ENCODE measurements at places on chromosomes 1 and 21.
A peak's percentile ranks its signal among the peaks of the same experiment; 100 is the strongest.

DNA sequence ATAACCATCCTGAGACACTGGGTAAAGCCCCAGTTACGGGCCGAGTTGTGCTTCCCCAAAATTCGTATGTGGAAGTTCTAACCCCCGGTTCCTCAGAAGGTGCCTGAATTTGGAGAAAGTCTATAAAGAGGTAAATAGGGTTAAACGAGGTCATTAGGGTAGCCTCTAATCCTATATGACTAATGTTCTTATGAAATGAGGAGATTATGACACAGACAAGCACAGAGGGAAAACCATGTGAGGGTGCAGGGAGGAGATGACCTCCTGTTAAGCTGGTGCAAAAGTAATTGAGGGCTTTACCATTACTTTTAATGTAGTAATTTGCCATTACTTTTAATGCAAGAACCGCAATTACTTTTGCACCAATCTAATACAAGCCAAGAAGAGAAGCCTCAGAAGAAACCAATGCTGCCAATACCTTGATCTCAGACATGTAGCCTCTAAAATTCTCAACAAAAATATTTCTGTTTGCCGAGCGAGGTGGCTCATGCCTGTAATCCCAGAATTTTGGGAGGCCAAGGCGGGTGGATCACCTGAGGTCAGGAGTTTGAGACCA lies 260.8 kb downstream of the GPATCH2 start:
- no peak for DNase-seq

DNA sequence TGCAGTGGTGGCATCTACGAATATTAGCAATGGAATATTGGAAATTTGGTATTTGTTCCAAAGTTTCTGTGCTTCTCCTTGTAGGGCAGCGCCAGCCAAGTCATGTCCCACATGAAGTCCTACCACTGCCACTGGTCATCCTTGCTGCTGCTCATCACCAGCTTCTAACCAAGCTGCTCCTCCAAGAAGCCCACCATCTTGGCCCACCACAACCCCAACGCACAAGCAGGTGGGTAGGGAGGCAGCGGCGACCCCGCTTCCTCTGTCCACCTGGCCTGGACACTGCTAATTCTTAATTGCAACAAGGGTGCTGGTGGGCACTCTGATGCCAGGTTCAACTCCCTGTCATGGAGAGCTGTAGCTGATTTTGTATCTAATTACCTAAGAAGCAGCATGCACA lies 291.2 kb upstream of the LYPLAL1 start:
- DNase-seq, result no peak

DNA sequence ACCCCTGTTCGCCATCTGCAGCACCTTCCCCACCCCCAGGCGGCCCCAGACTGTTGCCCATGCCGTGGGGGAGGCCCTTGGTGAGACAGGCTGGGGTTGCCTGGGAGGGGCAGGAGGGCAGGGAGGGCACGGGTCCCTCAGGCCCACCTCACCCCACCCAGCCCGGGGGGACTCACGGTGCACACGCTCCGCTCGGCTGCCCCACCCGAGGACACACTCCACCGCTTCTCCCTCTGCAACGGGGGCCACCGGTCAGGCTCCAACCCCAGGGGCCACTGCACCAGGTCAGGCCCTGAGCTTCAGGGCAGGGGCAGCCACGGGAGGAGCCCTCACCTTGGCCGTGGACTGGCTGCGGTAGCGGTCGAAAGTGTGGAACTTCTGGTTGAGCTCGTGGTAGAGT lies 24.0 kb upstream of the COL16A1 start:
- no peak for DNase-seq

GRCh38 chr1:177306019-177306415 lies 135.3 kb downstream of the BRINP2 start:
- no peak for DNase-seq

- no peak for DNase-seq
Measured at GRCh38 chr1:223727541-223727940, 15.2 kb downstream of the CAPN2 start.

DNA sequence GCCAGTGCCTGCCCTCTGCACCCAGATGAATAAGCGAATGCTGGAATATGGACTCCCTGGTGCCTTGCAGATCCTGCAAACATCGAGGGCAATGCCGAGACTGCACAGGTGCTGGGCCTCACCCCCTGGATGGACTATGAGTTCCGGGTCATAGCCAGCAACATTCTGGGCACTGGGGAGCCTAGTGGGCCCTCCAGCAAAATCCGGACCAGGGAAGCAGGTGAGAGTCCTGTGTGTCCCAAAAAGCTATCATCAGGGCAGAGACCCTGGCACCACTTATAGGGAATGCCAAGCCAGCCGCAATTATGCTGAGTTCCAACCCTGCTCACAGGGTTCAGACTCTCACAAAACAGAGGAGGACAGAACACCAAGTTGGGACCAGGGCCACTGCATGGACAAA lies 17.2 kb downstream of the TMEM81 start:
- no peak for DNase-seq

- DNase-seq, result no peak
Measured at GRCh38 chr1:76635784-76636183, 231.5 kb upstream of the ST6GALNAC5 start.

DNA sequence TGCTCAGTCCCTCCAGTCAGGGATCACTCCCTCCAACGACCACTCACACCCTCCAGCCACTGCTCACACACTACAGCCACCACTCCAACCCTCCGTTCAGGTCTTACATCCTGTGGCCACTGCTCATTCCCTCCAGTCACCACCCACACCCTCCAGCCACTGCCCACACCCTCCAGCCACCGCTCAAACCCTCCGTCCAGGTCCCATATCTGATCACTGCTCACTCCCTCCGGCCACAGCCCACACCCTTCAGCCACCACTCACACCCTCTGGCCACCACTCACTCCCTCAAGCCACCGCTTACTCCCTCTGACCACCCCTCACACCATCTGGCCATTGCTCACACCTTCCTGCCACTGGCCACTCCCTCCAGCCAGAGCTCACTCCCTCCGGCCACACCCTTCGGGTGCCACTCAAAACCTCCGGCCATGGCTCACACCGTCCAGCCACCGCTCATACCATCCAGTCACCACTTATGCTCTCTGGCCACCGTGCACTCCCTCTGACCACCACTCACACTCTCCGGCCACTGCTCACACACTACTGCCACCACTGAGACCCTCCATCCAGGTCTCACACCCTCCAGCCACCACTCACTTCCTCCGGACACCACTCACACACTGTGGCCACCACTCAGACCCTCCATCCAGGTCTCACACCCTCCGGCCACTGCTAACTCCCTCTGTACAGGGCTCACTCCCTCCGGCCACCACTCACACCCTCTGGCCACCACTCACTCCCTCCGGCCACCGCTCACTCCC lies 4.7 kb upstream of the TFF1 start:
- no peak for DNase-seq

DNA sequence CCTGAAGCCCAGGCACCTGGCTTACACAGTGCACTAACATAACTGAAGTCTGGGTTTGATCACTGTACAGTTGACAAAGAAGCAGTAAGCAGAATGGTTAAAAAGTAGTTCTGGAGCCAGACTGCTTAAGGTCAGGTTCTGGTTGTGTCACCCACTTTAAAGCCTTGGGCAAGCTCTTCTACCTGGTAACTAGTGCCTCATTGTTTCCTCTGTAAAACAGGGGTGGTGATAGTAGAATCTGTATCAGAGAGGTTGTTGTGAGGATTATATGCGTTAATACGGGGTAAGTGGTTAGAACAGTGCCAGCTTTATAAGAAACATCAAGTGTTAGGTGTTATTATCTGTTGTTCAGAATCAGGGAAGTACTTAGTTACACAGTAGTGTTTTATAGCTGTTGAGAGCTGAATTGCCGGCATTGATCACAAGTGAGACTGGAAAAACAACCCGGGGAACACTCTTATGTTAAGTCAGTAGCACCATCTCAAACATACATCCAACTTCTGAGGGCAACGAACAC lies 3.7 kb downstream of the BACH1 start:
- DNase-seq, result no peak

- no peak for DNase-seq
Measured at GRCh38 chr1:3771108-3772026, 1.2 kb upstream of the SMIM1 start.

DNA sequence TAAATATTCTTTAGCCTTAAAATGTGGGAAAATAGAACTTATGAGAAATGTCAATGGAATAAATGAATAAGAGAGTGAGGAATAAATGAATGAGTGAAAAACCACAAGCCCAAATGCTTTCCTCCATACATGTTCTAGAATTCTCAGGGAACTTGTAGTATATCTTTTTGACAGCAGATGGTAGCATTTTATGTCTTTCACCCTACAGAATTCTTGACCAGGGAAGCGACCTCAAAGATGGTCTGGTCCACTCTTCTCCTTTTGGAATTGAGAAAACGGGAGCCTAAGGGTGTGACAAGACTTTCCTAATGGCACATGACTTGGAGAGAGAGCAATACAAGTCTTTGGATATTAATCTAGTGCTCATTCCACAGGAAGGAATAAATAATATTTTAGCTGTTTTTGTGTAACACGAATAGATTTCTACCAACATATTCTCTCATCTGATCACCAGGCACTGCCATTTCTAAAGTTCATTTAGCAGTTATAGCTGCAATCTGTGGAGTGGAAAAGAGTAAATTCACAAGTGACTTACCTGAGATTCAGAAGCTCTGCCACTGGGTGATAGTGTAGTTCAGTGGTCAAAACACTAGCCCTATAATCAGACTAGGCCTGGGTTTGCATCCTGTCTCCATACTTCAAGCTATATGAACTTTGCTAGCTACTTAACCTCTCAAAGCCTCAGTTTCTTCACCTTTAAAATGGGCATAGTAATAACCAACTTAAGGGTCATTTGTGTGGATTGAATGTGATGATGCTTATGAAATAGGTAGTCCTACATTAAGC lies 15.0 kb upstream of the F5 start:
- DNase-seq, result no peak

DNA sequence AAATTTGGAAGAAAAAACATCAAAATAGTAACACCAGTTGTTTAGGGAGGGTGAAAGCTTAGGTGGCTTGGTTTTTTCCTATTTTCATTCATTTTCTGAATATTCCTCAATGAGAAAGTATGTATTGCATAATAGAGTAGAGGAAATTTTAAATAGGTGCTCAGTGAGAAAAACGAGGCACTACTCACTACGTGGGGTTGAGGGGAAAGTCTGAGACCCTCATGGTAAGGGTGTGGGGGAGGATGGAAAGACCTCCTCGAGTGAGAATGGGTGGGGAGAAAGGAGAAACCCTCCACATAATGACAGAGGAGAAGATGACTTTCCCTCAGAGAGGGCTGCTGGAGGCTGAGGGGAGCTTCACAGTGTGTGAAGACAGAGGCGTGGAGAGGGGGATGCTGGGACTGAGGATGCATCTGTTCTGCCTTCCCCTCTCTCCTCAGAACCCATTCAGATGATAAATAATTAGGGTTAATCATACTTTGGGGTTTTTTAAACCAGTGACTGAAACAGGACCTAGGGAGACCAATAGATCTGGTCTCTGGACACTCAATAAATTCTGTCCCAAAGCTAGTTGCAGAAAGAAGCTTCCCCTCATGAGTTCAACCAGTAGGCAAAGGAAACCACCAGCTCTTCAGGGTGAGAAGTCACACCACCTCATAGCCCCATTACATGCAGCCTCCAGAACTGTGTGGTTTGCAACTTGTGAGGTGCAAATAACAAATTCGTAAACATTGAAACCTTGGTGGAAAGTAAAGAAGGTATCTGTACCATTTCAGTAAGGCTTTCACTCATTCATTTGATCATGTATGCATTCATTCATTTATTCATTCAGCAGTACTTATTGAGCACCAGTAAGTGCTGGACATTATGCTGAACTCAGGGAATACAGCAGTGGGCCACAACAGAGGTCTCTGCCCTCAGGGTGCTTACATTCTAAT lies 17.1 kb downstream of the SLAMF7 start:
- DNase-seq, result no peak

DNA sequence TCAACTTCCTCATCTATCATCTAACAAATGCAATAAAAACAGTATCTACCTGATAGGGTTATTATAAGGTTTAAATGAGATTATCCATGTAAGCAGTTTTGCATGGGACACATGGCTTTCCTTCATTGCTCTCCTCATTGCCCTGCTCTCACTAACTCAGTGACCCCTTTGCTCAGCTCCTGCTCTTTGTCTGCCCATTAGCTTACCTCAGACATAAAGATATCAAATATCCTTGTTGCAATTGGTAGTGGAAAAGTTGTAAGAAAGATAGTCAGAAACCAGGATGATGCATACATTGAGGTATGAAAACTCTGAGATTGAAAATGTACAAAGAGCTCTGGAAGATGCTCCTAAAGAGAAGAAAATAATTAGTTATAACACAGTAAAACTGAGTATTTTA lies 89.8 kb downstream of the EVI5 start:
- DNase-seq, result no peak

- no peak for DNase-seq
Measured at GRCh38 chr1:183089025-183089639, 65.9 kb downstream of the LAMC1 start.

DNA sequence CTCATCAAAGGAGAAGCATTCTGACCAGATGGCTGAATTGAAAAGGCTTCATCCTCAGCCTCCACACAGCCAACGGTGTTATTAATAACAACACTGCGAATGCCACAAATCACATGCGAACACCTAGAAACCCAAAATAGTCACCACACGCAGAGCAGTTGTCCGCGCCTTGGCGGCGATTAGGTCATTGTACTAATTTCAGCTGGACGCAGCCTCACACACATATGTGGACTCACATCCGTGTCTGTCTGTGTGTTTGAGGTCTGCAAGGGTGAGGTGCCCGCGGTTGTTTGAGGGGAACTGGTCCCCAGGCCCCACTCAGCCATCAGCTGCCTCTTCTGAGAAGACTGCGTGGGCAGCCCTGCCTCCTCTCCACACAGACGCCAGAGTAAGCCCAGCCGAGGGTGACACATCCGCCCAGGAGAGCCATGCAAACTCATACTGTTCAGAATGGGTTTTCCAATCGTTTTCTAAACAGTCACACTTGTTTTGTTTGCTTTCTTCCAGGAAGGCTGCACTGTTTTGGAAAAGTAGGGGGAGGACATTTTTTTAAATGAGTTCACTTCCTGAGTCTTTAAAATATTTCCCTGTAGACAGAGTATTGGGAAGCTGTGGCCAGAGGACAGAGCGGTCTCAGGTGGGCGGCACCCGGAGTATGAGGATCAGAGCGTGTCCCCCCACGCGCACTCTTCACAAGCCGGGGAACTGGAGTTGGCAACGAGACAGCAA lies 53.4 kb downstream of the TOMM20 start:
- DNase-seq, result peak; percentile 78

Data from activated T-cell treated with anti-CD3 and anti-CD28 coated beads for 48 hours (primary cell).